Activated naive CD4-positive, alpha-beta T cell treated with anti-CD3 and anti-CD28 coated beads for 36 hours (primary cell): ENCODE measurements at places on chromosomes 11 and 22. TPM values are rescaled to one million over a fixed set of nuclear protein-coding genes. Genes with fewer than 3 reads are reported as not detected.

DNA sequence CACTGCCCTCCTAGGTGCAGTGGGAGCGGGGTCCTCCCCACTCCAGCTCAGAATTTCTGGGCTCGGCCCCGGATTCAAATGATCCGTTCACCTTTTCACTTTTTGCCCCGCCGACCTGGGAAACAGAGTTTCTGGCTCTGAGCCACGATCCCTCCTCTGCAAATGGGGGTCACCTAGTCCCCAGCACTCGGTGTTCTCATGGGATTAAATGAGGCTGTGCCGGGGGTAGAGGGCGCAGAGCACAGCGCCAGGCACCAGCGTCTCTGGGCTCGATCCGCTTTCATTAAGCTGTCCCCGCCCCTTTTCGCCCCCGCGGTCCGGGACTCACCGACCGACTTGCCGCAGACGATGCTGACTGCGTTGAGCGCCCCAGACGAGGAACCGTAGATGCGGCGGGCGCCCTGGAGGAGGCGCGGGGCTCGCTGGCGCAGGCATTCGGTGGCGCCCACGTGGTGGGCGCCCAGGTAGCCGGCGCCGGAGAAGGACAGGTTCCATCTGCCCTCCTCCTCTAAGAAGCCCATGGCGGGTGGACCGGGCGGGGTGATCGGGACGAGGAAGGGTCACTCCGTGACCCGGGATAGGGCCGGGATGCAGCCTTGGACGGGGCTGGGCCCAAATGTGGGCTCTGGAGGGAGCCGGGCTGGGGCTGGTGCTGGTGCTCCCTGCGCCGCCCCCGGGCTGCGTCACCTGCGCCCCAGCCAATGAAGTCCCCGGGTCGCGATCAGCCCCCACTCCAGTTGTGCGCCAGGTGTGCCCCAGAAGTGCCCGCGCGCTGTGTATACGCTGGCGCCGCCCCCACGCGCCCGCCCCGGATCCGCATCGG lies at the start of gene PNPLA5:
Gene PNPLA5 (minus strand): TSS at position 654 of the 823 bp plus-strand sequence. CDS start 133 bp downstream, at position 521.
- peak; percentile 42 for DNase-seq
- peaks cover 34% of the 10 kb centered on the region for H3K27me3 ChIP-seq
- no peaks in the 10 kb centered on the region for H3K4me1 ChIP-seq
- H3K36me3 ChIP-seq = no peaks in the 10 kb centered on the region
- H3K4me3 ChIP-seq = no peak within 1 kb of the TSS

- H3K4me1 ChIP-seq = peaks cover 41% of the 10 kb centered on the region
- H3K4me3 ChIP-seq = no peak overlapping the region
- H3K36me3 ChIP-seq = no peaks in the 10 kb centered on the region
- no peak overlapping the region for H3K27ac ChIP-seq
- no peaks in the 10 kb centered on the region for H3K27me3 ChIP-seq
Observed at GRCh38 chr22:39655831-39656230, 85.3 kb downstream of the CACNA1I start.

GRCh38 chr11:95011376-95011775 lies 13.7 kb upstream of the KDM4E start:
- no peaks in the 10 kb centered on the region for H3K36me3 ChIP-seq
- H3K27ac ChIP-seq = no peak overlapping the region
- DNase-seq = no peak

- DNase-seq = no peak
- peaks cover 11% of the 10 kb centered on the region for H3K27me3 ChIP-seq
- no peaks in the 10 kb centered on the region for H3K36me3 ChIP-seq
- no peaks in the 10 kb centered on the region for H3K4me1 ChIP-seq
Observed at GRCh38 chr11:127962416-127962815, 624.9 kb downstream of the ETS1 start.

DNA sequence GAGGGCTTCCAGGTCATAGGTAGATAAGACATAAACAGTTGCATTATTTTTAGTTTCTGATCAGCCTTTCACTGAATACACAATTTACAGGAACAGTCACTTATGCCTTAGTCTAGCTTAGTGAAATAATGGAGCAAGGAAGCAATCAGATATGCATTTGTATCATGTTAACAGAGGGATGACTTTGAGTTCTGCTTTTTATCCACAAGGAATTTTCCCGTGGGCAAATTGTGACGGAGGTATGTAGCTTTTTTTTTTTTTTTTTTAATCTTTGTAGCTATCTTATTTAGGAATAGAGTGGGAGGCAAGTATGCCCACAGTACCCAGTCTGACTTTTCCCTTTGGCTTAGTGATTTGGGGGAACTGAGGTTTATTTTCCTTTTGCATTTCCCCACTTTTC lies 3.4 kb upstream of the NLRP10 start:
- peaks cover 6% of the 10 kb centered on the region for H3K27me3 ChIP-seq
- no peak overlapping the region for H3K27ac ChIP-seq
- no peak for DNase-seq
- H3K36me3 ChIP-seq = no peaks in the 10 kb centered on the region

GRCh38 chr11:47285969-47286770 lies 16.2 kb downstream of the MADD start:
- no peaks in the 10 kb centered on the region for H3K27me3 ChIP-seq
- no peaks in the 10 kb centered on the region for H3K4me1 ChIP-seq
- H3K36me3 ChIP-seq = peaks cover 31% of the 10 kb centered on the region
- DNase-seq = no peak

GRCh38 chr11:12009617-12010321 lies 1.3 kb upstream of the DKK3 start:
- DNase-seq = no peak
- H3K4me3 ChIP-seq = peak overlapping the region; percentile 58
- H3K27ac ChIP-seq = no peak overlapping the region

DNA sequence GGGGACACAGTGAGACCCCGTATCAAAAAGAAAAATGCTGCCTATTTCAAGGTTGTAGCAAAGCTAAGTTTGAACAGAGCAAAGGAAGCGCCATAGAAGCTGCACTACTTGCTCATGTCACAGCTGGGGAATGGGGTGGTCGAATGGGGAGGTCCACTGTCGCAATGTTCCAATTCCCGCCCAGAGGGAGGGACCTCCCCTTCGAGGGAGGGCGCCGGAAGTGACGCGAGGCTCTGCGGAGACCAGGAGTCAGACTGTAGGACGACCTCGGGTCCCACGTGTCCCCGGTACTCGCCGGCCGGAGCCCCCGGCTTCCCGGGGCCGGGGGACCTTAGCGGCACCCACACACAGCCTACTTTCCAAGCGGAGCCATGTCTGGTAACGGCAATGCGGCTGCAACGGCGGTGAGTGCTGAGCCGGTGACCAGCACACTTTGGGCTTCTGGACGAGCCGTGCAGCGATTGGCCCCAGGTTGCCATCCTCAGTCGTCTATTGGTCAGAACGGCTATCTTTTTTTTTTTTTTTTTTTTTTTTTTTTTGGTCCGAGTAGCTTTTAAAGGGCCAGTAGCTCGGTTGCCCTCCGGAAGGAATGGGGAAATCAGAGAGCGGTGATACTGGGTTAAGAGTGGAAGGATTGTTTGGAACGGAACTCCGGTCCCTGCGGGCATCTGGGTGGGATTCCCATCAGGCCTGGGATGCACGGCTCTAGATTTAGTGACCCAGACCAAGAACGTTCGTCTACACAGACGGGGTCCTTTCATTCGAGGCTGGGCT lies at the start of gene HMBS:
Gene HMBS (plus strand): TSS at position 219 of the 774 bp plus-strand sequence. CDS start 153 bp downstream, at position 372.
- peaks cover 21% of the 10 kb centered on the region for H3K4me1 ChIP-seq
- DNase-seq = peak; percentile 94
- H3K27me3 ChIP-seq = no peaks in the 10 kb centered on the region
- peak within 1 kb of the TSS; percentile 98 for H3K4me3 ChIP-seq
- H3K27ac ChIP-seq = peak within 1 kb of the TSS; percentile 96

DNA sequence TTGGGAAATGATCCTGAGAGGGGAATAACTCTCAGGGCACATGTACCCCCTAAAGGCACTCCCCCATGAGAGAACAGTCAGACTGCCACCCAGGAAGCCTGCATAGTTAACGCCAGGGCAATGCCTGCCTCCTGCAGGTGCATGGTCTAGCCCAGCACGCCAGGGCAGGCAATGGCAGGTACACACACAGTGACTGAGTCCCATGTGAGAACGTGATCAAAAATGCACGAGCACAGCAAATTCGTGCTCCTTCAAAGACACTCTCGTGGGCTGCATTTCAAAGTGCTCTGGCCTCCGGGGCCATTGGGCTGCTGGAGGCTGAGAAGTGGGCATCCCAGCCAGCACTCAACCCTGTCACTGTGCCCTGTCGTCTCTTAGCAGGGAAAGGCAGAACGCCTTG lies 79.7 kb downstream of the SHANK2 start:
- H3K27ac ChIP-seq = no peak overlapping the region
- peaks cover 18% of the 10 kb centered on the region for H3K27me3 ChIP-seq
- H3K4me1 ChIP-seq = no peaks in the 10 kb centered on the region
- no peak overlapping the region for H3K4me3 ChIP-seq
- DNase-seq = no peak
- H3K36me3 ChIP-seq = no peaks in the 10 kb centered on the region

RABL2B gene
- 13.3 TPM for total RNA-seq

APOBEC3G gene
- total RNA-seq = 23.1 TPM

RRM1 gene
- 311 TPM for total RNA-seq
